ENCODE measurements at places on chromosomes 7 and 10.

- DNase-seq = no peak
Observed at GRCh38 chr10:78514459-78514858, 480.8 kb downstream of the RPS24 start.

GRCh38 chr7:118755067-118755625 is 530.6 kb downstream of the ANKRD7 start:
- no peak for DNase-seq

DNA sequence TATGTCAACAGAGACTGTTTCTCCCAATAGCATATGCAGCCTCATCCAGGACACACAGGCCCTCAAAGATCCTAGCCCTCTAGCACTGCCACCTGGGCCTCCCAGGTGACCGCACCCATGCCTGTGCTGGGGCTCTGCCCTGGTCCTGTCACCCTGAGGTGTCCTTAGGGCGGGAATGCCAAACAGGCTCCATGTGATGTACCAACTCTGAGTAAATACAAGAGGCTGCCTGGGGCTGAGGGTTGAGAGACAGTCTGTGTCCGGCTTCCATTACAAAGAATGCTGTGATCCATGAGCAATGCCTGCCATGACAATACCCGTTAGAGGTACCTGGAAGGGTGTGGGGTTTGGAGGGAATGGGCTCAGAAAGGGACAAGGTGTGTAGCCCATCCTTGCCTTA is 83.0 kb upstream of the KAT6B start:
- DNase-seq = no peak

DNA sequence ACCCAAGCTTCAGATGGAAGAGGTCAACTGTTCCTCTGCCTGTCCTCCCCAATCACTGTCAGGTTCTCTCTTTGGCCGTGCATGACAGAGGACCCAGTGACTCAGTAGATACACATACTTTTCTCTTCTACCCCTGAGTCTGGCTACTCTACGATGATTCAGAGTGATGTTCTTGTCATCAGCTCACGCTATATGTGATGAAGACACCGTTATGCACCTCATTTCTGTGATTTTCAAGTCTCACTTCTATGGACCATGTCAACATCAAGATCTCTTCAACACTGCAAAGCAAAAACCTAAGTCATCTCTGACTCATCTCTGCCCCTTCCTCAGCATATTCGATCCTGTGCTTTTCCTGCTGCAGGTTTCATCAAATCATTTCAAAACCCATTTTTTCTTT is 76.6 kb upstream of the DGKI start:
- DNase-seq = no peak

DNA sequence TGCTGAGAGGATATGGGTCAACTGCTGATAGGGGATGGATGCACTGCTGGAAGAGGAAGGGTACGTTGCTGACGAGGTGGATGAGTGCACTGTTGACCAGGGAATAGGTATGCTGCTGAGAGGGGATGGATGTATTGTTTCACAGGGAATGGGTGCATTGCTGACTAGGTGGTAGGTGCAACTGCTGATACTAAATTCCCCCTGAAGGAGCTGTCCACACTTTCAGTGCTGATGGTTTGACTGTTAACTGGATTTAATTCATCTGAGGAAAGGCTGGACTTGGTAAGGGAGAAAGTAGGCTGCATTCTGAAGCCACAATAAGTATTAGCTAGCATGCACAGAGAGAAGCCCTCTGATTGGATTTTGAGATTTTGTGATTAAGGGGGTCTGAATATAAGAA is 1196.8 kb upstream of the PHF14 start:
- no peak for DNase-seq

GRCh38 chr7:26556061-26556881 is 264.6 kb downstream of the SNX10 start:
- DNase-seq = no peak

GRCh38 chr10:63008491-63008890 is 124.6 kb upstream of the NRBF2 start:
- no peak for DNase-seq

DNA sequence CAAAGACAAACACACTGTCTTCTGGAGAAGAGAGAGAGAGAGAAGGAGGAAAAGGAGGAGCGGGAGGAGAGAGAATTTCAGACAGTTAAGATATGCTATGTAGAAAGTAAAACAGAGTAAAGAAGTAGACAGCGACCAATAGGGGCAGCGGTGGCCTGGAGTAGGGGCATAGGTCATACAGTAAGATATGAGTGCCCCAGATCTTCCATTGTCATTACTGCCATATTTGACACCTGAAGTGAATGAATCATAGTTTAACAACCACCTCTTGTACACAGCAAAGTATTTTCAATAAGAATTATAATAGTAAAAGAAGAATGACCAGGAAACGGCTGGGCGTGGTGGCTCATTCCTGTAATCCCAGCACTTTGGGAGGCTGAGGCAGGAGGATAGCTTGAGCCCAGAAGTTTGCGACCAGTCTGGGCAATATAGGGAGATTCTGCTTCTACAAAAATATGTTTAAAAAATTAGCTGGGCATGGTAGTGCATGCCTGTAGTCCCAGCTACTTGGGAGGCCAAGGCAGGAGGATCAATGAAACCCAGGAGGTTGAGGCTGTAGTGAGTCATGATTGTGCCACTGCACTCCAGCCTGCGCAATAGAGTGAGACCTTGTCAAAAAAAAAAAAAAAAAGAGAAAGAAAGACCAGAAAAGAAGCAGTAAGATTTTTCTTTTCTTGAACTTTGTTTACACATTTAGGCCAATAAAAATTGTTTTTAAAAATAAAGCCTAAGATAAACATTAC is 77.0 kb upstream of the GPR158 start:
- no peak for DNase-seq

DNA sequence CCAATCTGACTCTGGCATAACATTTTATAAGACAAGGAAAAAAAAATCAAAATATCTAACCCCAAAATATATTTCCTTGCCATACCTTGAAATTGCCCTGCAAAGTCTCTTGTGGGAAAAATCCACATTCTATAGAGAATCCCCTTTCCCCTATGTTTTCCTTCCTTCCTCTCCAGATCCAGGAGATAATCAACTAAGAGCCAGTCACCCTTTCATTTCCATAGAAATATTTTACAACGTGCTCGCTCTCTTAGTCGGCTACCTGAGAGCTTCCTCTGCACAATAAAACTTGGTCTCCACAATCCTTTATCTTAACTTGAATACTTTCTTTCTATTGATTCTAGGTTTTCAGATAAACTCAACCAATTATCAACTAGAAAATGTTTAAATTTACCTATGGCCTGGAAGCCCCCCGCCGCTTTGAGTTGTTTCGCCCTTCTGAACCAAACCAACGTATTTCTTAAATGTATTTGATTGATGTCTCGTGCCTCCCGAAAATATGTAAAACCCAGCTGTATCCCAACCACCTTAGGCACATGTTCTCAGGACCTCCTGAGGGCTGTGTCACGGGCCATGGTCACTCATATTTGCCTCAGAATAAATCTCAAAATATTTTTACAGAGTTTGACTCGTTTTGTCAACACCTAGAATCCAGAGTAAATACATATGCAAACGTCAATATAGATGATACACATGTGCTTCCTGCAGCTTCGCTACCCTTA is 869 bp downstream of the PSAP start:
- no peak for DNase-seq

- DNase-seq = no peak
Observed at GRCh38 chr10:7967035-7967434, 87.5 kb upstream of the GATA3 start.

DNA sequence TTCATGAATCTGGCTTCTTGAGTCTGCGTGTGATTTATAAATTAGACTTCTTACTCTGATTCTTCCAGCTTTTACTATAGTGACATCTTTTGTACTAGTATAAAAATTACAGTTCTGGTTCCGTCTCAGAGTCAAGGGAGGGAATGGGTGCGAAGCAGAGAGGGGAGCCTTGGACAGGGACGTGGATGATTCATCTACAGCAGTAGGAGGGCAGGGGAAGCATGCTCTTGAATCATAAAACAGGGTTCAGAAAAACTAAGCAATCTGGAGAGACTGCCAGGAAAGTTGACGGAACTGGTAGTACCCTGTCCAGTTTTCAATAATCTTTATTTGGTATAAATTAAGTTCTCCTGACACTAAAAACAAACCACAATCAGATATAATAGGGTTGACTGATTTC is 58.1 kb downstream of the ITGA8 start:
- DNase-seq = no peak

DNA sequence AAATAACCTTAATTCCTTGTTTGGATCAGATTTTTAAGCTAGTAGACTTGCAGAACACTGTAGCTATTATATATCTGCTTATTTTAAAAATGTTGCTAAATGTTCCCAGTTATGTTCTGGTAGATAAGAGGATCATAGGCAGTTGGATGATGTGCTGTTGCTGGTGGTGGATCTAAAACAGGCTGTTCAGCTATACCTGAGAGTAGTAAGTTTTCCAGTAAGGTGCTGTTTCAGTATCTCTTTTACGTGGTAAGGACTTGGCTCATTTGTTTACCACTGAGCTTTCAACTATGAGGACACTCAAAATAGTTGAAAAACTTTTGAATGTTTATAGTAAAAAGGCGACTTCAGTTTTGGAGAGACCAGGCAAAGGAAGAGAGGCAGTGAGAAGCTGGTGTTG is 180.9 kb downstream of the CDK14 start:
- no peak for DNase-seq

DNA sequence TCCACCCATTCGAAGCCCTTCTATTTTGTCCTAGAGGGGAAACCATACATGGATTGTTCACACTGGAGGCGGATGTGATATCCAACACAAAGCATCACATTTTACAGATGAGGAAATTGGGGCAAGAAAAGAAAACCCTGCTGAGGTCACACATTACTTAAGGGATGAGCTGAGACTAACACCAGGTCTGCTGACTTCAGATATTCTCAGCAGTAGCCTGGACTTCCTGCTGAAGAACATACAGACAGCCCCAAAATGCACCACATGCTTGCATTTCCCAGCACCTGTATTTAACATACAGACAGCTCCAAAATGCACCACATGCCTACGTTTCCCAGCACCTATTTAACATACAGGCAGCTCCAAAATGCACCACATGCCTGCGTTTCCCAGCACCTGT is 11.2 kb downstream of the GIMAP5 start:
- DNase-seq = no peak

DNA sequence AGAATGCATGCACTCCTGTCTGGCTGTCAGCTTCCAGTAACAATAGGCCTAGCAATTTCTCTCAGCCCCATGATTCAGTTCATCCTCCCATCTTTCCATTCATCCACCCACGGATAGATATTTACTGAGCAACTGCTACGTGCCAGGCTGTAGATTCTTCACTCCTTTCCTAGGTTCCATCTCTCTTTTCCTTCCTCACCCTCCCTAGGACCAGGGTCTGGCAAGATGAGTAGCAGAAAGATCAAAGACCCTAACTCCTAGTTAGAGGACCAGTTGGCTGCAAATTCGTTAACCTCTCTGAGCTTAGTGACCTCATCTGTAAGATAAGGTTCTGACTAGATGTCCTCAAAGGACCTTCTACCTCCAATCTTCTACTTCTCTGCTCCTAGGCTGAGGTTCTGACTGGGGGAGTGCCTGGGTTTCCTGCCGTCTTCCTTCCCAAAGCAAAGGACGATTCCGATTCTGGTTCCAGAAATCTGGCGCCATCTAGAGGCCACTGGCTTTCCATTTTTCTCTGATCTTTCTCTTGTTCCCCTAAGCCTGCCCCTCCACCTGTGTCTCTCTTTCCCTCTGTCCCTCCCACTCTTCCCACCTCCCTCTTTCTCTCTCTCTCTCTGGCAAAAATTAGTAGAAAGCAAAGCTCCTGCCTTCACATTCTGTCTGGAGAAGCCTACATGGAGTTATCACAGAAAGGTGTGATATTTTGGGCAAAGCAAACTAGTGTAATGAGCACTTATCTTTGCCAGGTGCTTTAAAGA is 26.2 kb downstream of the TBATA start:
- peak; percentile 38 for DNase-seq

- DNase-seq = no peak
Observed at GRCh38 chr10:49171326-49172060, 16.7 kb downstream of the TMEM273 start.
